ENCODE measurements at places on chromosomes 12 and 14. TPM values are rescaled to one million over a fixed set of nuclear protein-coding genes. Genes with fewer than 3 reads are reported as not detected.

- no peaks in the 10 kb centered on the region for H3K4me1 ChIP-seq
- no peak overlapping the region for H3K4me3 ChIP-seq
- H3K36me3 ChIP-seq: no peaks in the 10 kb centered on the region
- no peak for DNase-seq
Measured at GRCh38 chr14:81681541-81681940, 147.9 kb upstream of the SEL1L start.

SLC7A8 gene
- 6.7 TPM for total RNA-seq

GRCh38 chr12:42325653-42326474 lies at the start of the genes PPHLN1 and ZCRB1:
Gene PPHLN1 (plus strand): TSS chr12:42326167. CDS start chr12:42335903, 9,736 bp downstream.
Gene ZCRB1 (minus strand): TSS chr12:42326094. CDS start chr12:42324102, 1,992 bp downstream.
- H3K4me1 ChIP-seq: peaks cover 12% of the 10 kb centered on the region
- peaks cover 11% of the 10 kb centered on the region for H3K36me3 ChIP-seq
- H3K27ac ChIP-seq: peak within 1 kb of the TSS; percentile 71

- no peak overlapping the region for H3K4me3 ChIP-seq
- no peak for DNase-seq
- 0 out of 2 replicates have a peak, but pooled peaks cover 2% of the 10 kb centered on the region for H3K27me3 ChIP-seq
- no peaks in the 10 kb centered on the region for H3K36me3 ChIP-seq
- no peak overlapping the region for H3K27ac ChIP-seq
Measured at GRCh38 chr14:93982230-93983007, 6.0 kb upstream of the ASB2 start.

TCTN2 gene
- total RNA-seq: 9.3 TPM

DNA sequence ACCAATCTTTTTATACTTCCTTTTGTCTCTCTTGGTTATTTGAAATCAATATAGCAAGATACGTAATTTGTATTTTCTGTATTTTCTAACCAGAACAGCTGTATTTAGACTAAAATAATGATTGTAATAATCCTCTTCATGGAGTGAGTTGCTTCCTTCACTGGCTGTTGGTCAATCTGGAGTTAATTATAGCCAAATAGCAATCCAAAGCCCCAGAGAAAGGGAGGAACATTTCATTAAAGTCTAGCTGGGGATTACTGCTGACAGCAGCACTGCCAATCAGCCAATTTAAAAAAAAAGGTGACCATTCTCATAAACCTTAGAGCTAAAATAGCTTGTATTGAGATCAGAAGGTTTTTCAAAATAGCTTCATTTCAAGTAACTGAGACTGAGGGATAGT lies 118.0 kb downstream of the TRHDE start:
- no peaks in the 10 kb centered on the region for H3K27me3 ChIP-seq
- H3K4me3 ChIP-seq: no peak overlapping the region
- no peaks in the 10 kb centered on the region for H3K4me1 ChIP-seq
- DNase-seq: no peak
- H3K27ac ChIP-seq: no peak overlapping the region
- no peaks in the 10 kb centered on the region for H3K36me3 ChIP-seq

DIO2 gene
- 31.5 TPM for total RNA-seq

Data from GM23248 (cell line).